ENCODE measurements at places on chromosomes 12 and 14.
A peak's percentile ranks its signal among the peaks of the same experiment; 100 is the strongest.

DNA sequence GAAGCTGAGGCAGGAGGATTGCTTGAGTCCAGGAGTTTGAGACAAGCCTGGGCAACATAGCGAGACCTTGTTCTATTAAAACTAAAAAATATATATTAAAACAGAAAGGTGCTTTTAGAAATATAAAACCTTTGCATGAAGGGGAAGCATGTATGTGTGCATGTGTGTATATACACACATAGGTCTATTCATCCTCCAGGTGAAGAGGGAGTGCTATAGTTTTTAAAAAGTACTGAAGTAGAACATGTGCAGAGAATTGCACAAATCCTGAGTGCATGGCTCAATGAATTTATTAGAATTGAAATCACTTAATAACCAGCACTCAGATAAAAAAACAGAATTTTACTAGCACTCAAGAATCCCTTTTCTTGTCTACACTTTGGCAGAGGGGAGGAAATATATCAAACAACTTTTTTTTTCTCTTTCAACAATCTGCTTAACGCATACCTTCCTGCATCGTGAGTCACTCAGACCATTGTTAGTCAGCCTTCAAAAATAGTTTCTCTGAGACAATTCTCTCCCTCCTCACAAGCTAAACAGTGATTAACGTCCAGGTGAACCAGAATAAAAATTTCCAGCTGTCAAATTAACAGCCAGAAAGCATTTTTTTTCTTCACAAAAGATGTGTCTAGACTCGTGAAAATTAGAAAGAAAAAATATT is 17.7 kb upstream of the NEDD1 start:
- DNase-seq = peak; percentile 68

DNA sequence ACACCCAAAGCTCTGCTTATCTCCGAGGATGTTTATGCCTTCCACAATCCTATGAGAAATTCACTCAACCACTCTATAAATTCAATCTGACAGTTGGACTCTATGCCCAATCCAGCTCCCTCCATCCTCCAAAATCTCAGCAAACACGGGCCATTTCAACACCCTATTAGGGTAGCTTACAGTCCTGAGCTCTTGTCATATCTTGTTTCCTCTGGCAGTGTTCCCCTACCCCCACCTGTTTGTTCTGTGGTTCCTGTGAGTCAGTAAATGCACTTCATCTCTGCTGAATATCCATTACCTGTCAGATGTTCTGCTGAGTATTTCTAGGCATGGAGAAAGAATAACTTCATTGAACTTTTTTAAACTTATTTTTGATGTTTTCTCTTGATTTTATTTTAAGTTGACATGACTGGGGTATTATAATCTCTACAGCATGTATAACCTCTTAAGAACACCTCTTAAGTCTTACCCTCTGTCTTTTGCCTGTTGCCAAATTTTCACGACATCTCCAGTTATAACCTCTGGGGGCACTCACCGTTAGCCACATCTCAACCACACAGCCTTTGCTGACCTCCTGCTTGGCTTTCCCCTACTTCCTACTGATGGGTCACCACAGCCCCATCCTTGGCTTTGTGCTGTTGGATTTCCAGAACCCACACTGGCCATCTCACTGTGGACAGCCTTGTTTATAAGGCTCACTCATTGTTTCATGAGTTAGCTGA is 317.0 kb upstream of the TMPO start:
- no peak for DNase-seq

- DNase-seq = no peak
Measured at GRCh38 chr12:82593901-82594396, 92.8 kb upstream of the TMTC2 start.

DNA sequence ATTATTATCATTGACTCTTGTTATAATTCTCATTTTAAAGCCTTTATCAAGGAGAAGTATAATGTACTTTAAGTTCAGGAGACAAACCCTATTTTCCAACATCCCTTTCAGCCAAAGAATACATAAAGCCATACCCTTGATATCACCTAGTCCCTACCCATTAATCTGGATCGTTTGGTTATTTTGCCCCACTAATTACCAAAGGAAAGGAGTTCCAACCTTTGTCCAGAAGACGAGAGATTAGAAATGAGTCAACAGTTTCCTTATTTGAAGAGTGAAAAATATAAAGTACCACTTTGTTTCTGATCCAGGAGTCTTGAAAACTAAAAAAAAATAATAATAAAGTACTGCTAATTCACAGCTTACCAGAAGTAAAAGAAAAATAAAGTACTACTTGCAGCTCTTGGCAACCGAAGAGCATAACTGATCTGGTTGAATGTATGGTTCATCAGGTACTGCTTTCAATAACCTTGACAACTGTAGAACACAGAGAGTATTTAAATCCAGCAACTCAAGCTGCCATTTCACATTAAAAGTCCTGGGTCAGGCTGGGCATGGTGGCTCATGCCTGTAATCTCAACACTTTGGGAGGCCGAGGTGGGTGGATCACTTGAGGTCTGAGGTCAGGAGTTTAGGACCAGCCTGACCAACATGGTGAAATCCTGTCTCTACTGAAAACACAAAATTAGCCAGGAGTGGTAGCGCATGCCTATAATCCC is 33.7 kb downstream of the LIMA1 start:
- no peak for DNase-seq

Data from HS-5 (cell line).